ENCODE measurements at places on chromosomes 7 and 10.

GRCh38 chr10:77625379-77625778 lies 12.2 kb downstream of the KCNMA1 start:
- DNase-seq, result no peak

DNA sequence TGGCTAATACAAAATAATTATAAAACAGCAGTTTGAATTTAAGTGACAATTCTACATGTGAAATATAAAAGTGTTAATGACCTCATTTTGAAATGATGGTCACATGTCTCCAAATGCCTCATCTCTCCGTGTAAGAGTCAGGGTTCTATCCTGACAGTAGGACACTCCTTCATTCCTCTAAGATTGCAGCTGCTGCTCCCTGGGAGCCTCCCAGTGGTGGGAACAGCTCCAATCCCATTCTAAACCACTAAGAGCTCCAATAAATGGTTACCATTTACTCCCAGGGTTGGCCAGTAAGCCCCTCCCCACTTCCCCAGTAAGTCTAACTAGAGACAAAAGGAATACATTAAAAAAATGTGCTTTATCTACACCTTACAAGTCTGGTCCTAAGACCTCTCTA lies 344.6 kb upstream of the AOAH start:
- DNase-seq, result no peak

- DNase-seq, result no peak
Observed at GRCh38 chr7:136874393-136875032, 6.1 kb downstream of the CHRM2 start.

GRCh38 chr7:143458263-143458662 lies 15.0 kb downstream of the TAS2R60 start:
- no peak for DNase-seq

DNA sequence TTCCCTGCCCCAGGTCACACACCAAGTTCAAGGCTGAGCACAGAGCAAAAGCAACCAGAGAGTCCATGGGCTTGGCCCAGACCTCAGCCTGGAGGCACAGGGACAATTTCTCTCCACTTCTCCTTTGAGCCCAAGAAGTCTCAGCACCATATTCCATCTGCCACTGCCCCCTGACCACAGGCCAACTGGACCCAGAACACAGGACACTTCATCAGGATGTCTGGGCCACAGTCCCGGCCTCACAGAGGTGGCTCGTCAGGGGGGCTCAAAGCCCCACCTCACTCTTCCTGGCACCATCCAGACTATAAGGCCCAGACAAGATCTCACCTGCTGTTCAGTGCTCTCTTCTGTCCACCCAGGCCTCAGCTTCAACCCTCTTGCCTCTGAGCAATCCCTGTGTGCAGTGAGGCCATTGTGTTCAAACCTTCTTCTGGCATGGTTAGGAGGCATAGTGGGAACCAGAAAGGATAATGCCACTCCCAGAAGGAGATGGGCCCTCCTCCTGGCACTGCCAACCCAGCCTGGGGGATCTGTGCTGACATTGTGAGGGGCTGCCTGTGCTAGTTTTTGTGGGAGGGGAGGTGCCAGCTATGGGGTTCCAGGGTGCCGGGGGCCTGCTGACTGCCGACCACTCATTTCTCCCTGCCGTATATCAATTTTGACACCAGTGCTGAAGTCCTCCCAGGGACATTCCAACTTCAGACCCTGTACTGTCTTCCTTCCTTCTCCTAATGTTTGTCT lies 49.7 kb upstream of the ANTXRL start:
- no peak for DNase-seq

GRCh38 chr7:134368851-134369544 lies 52.3 kb upstream of the SLC35B4 start:
- no peak for DNase-seq

- peak; percentile 14 for DNase-seq
Observed at GRCh38 chr10:123848564-123849457, 42.8 kb downstream of the CPXM2 start.
